T47D (cell line): ENCODE measurements at places on chromosomes 2 and 18.

DNA sequence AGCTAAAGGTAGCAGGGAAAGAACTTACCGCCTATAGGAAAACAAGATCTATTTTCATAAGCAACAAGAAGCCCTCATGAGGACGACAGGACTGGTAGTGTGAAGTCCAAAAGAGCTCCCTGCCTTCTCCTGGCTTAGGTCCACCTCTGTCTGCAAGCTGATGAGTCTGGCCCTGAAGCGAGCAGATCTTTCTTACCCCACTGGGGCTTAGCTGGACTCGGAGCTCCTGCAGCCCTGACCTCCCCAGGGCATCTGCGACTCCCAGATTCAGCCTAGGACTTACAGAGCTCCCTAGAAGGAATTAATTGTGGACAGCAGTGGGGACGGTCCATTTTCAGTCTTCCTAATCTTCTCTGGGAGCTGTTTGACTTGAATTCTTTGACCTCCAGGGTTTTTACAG lies 53.7 kb downstream of the MCFD2 start:
- no peak for DNase-seq

DNA sequence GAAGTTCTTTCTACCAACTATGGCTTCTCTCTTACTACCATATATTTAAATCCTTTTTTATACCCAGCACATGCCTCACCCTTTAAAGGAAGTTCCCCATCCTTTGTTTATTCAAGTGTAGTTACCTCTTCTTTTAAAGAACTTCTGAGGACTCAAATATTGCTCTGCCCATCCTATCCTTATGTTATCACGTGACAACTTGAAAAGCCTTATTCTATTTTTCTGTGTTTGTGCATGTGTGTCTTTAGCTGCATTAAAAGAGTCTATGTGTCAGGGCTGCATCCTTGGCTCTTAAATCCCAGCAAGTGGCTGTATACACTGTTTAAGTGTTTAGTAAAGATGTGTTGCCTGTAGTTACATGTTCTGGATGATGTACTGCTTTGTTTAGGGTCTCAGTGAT lies 22.5 kb downstream of the FSHR start:
- no peak for DNase-seq

GRCh38 chr2:181128199-181128598 lies 147.8 kb downstream of the UBE2E3 start:
- DNase-seq = no peak

- no peak for DNase-seq
Observed at GRCh38 chr2:42842466-42842865, 50.1 kb upstream of the HAAO start.

GRCh38 chr18:61579581-61579980 lies 246.4 kb downstream of the CDH20 start:
- DNase-seq = no peak

DNA sequence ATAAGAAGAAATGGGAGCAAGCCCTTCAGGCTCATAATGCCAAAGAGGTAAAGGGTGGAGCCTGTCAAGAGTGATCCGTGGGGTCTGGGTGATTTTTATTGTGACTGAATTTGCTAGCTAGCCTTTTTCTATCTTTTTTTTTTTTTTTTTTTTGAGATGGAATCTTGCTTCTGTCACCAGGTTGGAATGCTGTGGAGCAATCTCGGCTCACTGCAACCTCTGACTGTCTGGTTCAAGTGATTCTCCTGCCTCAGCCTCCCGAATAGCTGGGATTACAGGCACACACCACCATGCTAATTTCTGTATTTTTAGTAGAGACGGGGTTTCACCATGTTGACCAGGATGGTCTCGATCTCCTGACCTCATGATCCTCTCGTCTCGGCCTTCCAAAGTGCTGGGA lies 29.1 kb downstream of the DRC1 start:
- no peak for DNase-seq
